ENCODE measurements at places on chromosomes 1 and 21.
A peak's percentile ranks its signal among the peaks of the same experiment; 100 is the strongest.

- no peak for DNase-seq
Measured at GRCh38 chr1:154349121-154349520, 23.8 kb downstream of the ATP8B2 start.

DNA sequence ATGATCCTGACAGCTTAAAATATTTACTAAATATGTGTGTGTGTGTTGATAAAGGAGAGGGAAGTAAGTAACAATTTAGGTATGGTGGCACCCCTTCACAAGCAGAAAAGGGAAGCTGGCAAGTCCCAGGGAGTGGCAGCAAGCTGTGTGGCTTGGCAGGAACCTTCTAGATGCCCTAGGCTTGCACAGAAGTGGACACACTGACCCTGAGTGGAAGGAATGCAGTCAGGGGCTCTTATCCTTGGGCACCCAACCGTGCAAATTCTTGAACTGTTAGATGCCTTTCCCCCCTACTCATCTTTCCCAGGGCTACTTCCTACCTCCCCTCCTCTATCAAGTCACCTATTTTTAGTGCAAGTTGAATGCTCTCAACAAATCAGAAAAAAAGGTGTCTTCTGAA is 18.9 kb downstream of the ACP6 start:
- no peak for DNase-seq

GRCh38 chr21:45638707-45639106 is 4.8 kb upstream of the PCBP3 start:
- no peak for DNase-seq

DNA sequence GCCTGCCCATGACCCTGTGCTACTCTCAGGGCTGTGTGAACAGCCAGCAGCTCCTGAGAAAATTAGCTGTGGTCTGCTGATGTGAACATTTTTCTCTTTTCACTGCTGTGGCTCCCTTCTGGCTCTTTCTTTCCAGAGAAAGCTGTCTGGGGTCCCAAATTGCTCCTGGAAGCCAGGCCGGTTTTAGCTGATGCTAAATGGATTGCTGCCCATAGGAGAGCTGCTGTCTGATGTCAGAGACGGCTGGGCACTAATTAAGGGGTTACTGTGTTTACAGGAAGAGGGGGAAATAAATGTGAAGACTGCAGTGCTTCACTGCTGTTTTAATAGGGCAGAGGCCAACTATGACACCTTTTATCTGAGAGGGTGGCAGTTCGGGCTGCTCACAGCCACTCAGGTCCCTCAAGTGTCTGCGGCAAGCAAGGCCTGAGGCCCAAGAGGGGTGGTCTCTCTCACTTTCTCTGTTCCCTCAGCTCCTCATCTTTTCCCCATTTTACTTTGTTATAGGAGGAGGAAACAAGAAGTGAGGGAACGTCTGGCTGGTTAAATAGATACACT is 106.0 kb upstream of the GNG12 start:
- DNase-seq: no peak

DNA sequence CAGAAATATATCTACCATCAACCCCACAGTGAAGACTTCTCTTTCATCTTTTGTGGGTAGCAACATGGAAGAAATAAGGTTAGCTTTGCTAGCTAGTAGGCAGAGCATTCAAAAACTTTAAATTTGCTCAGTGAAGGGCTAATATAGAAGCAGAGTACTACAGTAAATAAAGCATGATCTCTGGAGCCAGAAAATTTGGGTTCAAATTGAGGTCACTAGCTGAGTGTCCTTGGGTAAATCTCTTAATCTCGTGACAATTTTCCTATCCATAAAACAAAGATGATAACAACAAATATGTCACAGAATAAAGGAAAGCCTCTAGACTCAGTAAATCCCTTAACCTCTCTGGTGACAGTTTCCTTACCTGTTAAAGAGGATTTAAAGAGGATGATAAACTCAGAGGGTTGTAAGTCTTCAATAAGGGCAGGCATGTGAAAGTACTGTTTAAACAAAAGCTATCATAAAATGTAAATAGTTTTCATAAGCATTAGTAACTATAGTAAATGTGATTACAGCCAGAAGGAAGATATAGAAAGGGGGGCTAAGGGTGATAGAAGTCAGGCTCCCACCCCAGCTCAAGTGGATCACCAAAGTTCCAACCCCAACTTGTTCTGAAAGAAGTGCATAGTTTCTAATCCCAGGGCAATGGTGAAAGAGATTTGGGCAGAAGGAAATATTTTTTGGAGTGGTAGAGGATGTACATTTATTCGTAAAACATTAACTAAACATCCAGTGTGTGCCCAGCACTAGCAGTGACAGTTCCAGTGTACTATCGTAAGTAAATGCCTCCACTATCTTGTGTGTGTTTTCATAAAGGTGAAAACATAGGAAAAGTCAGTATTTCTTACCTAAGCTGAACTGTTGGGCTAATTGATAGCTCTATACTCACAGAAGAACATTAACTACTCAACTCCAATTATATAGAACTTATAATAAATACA is 24.8 kb downstream of the TM2D1 start:
- no peak for DNase-seq

DNA sequence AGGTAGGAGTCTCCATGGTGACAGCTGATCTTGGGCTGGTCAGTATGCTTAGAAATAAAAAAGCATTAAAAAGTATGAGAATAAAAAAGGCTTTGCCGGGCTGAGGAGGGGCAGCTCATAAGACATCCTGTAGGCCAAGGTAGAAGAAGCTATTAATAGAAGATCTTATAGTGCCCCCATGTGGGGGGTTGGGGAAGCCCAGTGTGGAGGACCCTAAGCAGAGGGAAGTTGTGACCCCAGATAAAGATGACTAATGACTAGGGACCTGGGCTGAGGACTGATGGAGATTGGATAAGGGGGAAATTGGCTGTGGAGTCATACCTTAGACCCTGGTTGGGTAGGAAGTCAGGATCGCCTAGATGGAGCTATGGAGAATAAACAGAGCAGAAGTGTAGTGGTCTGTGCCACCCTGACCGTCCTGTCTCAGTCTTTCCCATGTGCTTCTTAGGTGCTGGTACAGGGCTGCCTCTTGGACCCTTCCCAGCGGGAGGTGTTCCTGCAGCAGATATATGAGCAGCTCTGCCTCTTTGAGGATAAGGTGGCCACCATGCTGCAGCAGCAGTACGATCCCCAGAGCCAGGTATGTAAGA is 25.0 kb downstream of the SZT2 start:
- DNase-seq: peak; percentile 41

DNA sequence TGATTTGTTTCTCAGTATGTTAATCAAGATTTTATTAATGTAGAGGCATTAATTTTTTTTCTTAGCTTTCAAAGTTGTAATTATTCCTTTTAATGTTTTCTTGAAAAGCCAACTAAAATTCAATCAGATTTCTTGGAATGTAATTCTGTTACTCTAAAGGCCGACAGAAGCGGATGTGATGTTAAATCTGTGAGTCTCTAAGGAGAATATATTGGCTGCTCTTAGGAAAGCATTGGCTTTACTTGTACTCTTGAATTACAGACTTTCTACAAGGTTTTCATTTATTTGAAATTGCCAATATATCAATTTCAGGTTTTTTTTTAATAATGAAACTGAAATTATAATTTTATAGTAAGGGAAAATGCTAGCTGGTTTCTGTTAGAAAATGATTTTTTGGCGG is 29.2 kb downstream of the RRP15 start:
- no peak for DNase-seq

- DNase-seq: no peak
Measured at GRCh38 chr1:165858364-165858823, 31.0 kb downstream of the UCK2 start.

DNA sequence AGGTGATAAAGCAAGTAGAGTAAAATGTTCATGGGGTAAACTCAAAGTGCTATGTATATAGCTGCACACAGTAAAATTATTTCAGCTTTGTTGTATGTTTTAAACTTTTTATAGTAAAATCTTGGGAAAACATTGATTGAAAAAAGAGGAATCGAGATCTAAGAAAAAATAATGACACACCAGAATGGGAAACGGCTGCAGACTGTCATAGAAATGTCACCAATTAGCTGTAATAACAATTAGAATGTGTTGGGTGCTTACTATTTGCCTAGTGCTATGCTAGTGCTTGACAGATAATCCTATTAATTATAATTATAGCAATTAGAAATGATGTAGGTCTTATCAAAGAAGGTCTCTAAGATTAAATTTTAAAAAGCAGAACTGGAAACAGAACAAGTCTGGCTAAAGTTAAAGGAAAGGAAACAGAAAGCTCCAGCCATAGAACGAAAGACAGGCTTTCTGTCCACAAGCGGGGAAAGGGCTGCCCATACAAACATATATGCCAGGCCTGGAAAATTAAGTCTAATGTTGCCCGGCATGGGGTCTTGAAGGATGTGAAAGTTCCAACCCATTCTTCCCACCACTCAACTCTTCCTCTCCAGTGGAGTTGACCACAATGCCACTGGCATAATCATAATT is 5.0 kb downstream of the PCNX2 start:
- DNase-seq: no peak

DNA sequence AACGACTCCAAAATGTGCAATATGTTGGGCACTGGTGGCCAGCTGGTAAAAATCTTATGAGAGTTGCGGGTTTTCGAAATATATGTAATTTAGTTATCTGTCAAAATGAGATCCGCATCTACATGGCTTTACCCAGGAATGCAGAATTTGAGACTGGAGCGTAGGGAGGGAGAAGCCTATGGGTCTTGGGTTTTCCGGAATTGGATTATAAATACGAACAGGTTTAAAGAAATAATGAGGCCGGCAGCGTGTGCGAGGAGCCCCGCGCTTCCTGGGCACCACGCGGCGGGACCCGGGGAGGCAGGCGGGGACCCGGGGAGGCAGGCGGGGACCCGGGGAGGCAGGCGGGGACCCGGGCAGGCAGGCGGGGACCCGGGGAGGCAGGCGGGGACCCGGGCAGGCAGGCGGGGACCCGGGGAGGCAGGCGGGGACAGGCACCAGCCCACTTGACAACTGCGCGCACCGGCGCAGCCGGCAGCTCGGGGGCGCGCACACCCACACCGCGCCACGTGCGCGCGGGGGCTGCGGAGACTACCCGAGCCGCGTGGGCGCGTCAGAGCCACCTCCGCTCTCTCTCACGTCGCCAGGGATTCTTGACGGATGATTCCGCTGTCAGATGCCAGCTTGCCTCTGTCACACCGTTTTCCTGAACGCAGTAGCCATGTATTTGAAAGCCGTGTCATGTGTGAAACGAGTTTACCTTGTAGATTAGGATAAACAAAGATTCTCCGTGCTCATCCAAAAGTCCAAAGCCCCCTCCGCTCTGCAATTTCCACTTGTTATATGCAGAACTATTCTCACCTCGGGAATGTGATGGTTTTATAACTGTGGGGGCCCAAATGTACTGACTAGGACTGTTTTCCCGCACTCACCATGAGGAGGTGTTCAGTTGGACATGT is 54.3 kb upstream of the HNRNPU start:
- peak; percentile 34 for DNase-seq
